ENCODE measurements at places on chromosomes 6 and 20. TPM values are rescaled to one million over a fixed set of nuclear protein-coding genes. Genes with fewer than 3 reads are reported as not detected.

GRCh38 chr6:146884728-146885127, 286.0 kb downstream of the ADGB start:
- no peak for DNase-seq
- no peaks in the 10 kb centered on the region for H3K4me1 ChIP-seq
- H3K27me3 ChIP-seq, result no peaks in the 10 kb centered on the region
- H3K4me3 ChIP-seq, result no peak overlapping the region
- H3K27ac ChIP-seq, result no peak overlapping the region

- no peaks in the 10 kb centered on the region for H3K36me3 ChIP-seq
- DNase-seq, result no peak
- H3K27me3 ChIP-seq, result no peaks in the 10 kb centered on the region
- H3K4me1 ChIP-seq, result no peaks in the 10 kb centered on the region
Observed at GRCh38 chr20:2279253-2279779, 16.5 kb upstream of the TGM3 start.

DNA sequence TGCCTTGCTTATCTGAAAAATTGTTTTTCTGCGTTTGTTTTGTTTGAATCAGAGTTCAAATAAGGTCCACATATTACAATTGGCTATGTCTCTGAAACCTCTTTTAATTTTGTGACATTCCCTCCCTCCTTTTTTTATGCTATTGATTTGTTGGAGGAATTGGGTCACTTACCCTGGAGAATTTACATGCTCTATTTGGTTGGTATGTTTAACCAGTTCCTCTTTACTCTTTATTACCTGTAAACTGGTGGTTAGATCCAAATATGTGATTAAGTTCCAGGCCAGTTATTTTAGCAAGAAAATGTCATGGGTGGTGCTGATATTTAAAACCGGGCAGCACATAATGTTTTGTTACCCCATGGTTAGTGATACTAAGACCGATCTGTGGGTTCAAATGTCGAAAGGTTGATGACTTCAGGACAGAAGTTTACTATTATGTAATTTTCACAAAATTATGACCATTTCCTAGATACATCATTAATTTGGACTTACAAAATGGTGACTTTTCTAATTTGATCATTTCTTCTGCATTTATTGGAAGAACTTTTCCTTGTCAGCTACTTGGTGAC, 77.3 kb downstream of the KIZ start:
- H3K4me3 ChIP-seq, result no peak overlapping the region
- no peak for DNase-seq
- H3K27me3 ChIP-seq, result no peaks in the 10 kb centered on the region
- no peak overlapping the region for H3K27ac ChIP-seq
- H3K4me1 ChIP-seq, result no peaks in the 10 kb centered on the region
- H3K36me3 ChIP-seq, result peaks cover 9% of the 10 kb centered on the region

DNA sequence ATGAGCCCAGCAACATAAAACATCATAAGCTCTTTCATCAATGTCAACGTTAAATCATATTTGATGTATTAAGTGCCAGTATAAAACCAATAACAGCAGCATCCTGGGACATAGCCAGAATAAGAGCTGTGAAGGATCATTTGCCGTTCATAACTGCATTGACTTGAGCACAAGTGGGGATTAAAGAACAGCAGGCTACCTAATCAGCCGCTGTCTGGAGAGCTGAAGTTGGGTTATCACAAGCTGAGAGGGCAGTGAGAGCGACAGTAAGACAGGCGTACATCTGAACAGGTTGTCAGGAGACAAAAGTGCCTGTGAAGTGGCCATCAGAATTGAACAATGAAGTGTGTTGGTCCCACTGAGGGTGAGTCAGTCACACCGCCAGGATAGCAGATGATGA, 269.6 kb downstream of the GRIK2 start:
- H3K4me1 ChIP-seq, result no peaks in the 10 kb centered on the region
- DNase-seq, result no peak
- no peak overlapping the region for H3K27ac ChIP-seq
- no peaks in the 10 kb centered on the region for H3K27me3 ChIP-seq
- no peaks in the 10 kb centered on the region for H3K36me3 ChIP-seq

- H3K4me1 ChIP-seq, result no peaks in the 10 kb centered on the region
- H3K27me3 ChIP-seq, result no peaks in the 10 kb centered on the region
- no peaks in the 10 kb centered on the region for H3K36me3 ChIP-seq
Observed at GRCh38 chr6:145214570-145214969, 520.8 kb downstream of the EPM2A start.

- H3K36me3 ChIP-seq, result peaks cover 3% of the 10 kb centered on the region
- DNase-seq, result no peak
- H3K27ac ChIP-seq, result no peak overlapping the region
- no peaks in the 10 kb centered on the region for H3K27me3 ChIP-seq
Observed at GRCh38 chr20:16747291-16747811, 807 bp upstream of the OTOR start.

DNA sequence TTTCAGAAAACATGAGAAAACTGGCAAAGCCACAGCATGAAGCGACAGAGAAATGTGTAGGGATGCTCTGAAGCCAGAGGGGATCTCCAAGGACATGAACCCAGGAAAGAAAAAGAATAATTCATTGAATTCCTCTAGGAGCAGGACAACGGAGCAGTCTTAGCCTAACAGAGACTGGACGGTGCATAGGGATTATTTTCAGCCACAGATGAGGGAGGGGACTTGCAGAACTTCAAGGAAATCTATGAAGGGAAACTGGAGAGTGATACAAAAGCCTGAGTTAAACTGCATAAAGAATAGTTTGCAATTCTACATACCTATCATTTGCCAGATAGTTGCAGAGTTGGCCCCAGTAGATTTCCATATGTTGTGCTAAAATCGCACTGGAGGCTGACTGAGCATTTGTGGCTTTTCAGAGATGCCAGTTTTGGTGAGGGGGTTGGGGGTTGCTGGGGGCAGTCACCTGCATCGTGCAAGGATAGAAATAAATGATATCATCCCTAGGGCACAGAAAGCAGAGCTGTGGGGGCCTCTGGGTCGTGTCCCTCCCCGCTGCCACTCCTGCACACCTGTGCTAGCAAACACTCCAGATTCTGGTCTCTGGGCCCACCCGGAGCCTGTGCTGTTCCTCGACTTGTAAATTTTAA, 443.2 kb upstream of the JARID2 start:
- H3K4me1 ChIP-seq, result peaks cover 5% of the 10 kb centered on the region
- H3K27ac ChIP-seq, result no peak overlapping the region
- H3K36me3 ChIP-seq, result no peaks in the 10 kb centered on the region
- H3K27me3 ChIP-seq, result no peaks in the 10 kb centered on the region
- DNase-seq, result no peak

DNA sequence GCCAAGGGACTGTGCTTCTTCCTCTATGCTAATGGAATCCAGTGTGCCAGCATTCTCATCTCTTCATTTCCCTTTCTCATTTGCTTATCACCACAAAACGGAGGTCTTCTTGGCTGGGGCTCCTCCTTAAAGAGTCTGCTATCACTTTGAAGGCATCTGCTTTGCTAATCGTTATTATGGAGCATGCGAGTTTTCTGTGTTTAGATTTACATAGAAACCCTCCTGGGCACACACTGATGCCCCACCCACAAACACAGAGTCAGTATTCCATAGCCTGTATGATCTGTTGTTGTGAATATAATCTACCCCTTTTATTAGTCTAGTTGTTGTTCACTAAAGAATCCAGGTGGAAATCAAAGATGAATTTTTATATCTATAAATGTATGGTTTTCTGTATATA, 83.4 kb upstream of the XRN2 start:
- H3K36me3 ChIP-seq, result peaks cover 6% of the 10 kb centered on the region
- H3K4me3 ChIP-seq, result no peak overlapping the region
- H3K27ac ChIP-seq, result no peak overlapping the region
- H3K4me1 ChIP-seq, result no peaks in the 10 kb centered on the region
- no peaks in the 10 kb centered on the region for H3K27me3 ChIP-seq

PAX1 gene
- total RNA-seq, result not detected

DNA sequence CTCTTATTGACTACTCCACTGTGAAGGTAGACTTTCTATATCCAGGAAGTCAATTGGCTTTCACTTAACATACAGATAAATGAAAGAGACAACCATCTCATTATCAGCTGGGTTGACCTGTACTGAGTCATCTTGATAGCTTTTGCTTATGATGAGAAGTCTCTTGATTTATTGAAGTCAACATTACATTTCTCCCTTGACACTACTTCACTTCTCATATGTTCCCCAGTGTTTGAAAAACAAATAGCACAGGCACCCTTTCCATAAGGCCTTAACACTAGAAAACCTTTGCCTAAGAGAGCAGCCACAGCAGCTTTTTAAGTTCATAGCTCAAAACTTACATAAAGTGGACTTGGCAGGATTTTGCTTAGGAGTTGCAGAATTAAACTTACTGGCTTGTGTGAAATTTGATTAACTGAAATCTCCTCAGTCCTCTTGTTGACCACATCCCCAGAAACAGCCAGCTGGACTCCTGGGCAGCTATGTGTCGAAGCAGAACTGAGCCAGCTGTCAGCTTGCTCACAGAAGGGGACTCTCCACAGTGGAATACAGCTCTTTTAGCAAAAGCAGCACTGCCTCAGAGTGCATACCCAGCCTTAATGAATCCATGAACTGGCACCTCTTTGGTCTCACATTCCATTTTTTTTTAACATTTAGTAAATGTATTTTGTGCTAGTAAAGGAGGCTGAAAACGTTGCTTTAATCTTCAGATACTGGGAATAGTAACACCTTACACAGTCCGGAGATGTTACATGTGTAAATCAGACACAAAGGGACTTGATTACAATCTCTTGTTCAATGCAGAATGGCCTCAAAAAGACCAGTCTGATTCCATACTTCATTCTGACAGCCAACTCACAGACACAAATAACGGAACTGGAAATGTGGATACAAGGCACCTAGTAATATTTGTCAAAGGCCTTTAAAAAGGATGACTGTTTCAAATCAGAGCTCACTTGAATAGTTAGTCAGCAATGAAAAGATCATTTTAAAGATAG, 1532.7 kb downstream of the HACE1 start:
- no peaks in the 10 kb centered on the region for H3K36me3 ChIP-seq
- H3K4me3 ChIP-seq, result no peak overlapping the region
- H3K27me3 ChIP-seq, result no peaks in the 10 kb centered on the region
- no peak overlapping the region for H3K27ac ChIP-seq

GRCh38 chr20:21618759-21619416, 86.6 kb upstream of the PAX1 start:
- H3K27ac ChIP-seq, result no peak overlapping the region
- no peaks in the 10 kb centered on the region for H3K36me3 ChIP-seq
- H3K27me3 ChIP-seq, result peaks cover 13% of the 10 kb centered on the region
- no peak for DNase-seq
- H3K4me3 ChIP-seq, result no peak overlapping the region

All from lower lobe of right lung (tissue), 2 donors.